ENCODE measurements at places on chromosomes 11 and 22.

GRCh38 chr11:113504586-113504985 is 29.4 kb upstream of the DRD2 start:
- DNase-seq: no peak

DNA sequence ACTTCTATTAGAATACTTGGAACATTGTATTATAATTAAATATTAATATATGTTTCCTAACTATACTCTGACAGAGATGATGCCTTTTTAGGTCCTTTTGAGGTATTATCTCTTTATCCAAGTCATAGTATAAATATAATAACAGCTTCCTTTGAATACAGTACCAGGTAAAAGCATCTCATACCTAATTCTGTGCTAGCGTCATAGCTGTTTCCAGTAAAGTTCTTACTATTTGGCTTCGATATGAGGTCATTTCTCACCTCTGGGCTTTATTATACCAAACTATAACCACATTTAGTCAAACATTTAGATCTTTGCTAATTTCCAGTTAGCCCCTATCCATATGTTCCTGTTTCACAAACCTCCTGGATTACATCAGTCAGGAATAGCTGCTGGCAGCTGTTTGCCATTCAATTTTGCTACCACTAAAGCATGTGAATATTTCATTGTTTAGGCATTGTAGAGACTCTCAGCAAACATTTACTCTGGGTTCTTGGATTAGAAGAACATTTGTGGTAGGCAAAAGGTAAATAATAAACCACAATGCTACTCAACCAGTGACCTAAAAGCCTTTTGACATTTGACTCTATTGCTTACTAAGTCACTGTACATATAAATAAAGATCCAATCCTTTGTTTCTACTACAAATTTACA is 255.1 kb downstream of the TTC28 start:
- no peak for DNase-seq

DNA sequence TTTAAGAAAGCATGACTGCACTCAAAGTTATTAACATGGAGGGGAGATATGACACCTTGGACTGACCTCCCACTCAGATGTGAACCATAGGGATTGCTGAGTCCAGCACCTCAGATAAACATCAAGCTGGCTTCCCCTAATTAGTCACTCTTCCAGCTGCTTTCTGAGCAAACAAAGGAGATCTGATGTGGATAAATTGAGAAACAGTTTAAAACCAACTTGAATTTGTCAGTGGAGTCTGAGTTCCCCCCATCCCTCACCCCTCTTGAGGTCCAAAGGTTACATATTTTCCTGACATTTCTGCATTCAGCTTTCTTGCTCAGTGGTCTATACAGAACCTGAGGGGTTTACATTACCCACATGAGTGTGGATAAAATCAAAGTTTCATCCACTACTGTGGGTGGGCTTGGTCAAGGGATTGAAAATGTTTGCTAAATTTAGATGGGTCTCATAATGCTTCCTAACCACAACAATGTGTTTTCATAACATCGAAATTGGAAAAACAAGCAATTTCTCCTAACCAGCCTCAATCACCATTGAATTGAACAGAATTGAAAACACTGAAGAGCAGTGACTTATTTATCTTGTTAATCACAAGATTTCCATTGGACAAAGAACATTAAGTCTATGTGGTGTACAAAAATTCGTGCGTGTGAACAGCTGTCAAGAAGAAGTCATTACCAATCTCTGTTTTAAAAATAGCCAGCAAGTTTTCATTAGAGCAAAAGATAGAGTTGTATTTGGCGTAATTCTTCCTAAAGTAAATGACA is 292.3 kb downstream of the METTL15 start:
- no peak for DNase-seq

DNA sequence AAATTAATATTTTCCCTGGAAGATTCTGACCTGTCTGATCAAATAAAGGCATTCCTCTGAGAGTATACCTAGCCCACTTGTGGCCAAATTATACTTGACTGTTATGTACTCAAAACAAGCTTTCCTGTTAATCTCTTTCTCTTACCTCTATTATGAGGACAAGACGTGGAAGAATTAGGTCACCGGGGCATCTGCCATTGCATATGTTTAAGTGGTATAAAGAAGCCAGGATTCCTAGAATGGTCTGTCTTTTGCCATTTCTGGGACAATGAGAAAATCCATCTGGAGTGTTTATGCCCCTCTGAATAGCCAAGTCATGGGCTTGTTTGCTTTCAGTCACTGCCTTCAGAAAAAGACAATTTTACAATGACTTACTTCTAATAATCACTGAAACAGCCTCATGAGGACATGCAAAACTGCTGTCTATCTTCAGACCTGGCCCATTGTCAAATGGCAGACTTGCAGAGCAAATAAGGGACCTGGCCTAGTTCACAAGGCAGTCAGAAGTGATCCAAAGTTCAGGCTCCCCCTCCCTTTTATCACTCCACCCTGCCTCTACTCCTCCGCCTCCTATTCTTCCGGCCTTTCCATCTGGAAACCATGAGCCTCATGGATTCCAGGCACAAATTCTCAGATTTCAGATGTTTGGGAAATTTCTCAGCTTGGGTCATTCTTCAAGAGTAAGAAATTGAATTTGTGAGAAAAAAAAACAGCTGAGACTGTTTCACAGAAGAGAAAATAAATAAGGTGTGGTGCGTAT is 128.1 kb upstream of the LDLRAD3 start:
- no peak for DNase-seq

GRCh38 chr11:67410369-67410831 is 5.1 kb upstream of the CARNS1 start:
- no peak for DNase-seq

GRCh38 chr11:91967691-91968045 is 256.9 kb upstream of the FAT3 start:
- no peak for DNase-seq

GRCh38 chr22:27455526-27455925 is 346.0 kb downstream of the MN1 start:
- DNase-seq: no peak

- DNase-seq: no peak
These were observed 44.1 kb downstream of the RSF1 start for GRCh38 chr11:77776455-77776854.

DNA sequence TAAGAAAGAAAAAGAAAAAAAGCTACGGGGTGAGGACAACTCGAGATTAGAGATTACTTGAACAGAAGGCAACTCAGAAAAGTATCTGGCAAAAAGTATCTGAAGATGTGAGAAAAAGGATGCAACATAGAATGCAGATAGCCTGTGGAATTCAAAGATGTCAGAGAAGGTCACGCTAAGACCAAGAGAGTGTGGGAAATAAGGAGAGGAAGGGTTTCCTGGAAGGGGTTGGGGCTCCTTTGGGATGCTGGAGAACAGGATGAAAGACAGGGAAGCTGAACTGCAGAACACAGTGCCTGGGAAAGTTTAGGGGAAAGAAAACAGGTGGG is 1.2 kb downstream of the GUCY1A2 start:
- no peak for DNase-seq

DNA sequence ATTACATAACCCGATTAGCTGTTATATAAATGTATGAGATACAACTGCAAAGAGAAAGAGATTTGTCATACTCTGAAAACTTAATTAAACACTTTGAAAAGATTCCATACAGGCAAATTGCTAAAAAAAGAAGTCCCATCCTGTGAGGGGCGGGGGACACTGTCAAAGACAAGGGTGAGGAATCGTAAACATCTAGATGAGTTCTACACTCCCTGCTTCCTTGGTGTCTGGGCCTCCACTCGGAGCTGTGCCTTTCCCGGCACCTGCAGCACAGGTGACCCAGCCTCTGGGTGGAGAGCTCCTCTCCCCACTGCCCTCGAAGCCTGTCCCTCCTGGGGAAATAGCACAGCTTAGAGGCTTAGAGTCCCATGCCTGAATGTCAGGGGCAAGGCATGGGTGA is 69.2 kb upstream of the CRYBB3 start:
- DNase-seq: no peak

DNA sequence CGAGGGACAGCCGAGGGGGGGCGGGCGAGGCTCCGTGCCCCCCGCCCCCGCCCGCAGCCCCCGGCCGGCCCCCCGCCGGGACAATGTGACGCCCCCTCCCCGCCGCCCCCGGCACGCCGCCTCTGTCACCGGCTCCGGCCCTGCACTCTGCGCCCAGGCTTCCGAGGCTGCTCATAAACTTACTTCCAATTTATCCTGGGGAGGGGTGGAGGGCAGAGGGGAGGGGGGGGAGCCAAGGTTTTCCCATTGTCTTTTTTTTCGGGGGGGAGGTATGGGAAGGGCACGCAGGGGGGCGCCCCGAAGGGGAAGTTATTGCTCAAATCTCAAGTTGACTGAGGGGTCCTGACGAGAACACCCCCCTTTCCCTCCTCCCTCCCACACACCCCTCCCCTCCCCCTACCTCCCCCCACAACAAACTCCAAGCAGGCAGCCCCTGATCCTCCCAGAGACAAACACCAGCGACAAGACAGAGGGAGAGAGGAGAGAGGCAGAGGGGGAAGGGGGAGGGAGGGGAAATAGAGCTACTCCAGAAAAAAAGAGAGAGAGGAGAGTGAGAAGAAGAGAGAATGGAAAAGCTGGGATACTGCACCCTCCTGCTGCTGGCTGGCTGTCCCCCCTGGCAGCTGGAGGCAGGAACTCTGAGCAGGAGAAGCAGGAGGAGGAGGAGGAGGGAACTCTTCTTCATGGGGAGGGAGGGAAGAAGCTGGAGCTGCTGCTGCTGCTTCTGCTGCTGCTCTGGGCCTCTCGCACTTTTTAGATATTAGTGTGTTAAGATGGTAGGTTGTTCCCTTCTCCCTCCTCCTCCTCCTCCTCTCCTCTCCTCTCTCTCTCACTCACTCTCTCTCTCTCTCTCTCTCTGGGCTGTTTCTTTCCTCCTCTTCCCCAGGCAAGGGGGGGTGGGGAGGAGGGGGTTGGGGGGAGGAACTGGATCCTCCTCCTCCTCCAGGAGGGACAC is 631 bp downstream of the PHF21A start:
- DNase-seq: peak; percentile 13

DNA sequence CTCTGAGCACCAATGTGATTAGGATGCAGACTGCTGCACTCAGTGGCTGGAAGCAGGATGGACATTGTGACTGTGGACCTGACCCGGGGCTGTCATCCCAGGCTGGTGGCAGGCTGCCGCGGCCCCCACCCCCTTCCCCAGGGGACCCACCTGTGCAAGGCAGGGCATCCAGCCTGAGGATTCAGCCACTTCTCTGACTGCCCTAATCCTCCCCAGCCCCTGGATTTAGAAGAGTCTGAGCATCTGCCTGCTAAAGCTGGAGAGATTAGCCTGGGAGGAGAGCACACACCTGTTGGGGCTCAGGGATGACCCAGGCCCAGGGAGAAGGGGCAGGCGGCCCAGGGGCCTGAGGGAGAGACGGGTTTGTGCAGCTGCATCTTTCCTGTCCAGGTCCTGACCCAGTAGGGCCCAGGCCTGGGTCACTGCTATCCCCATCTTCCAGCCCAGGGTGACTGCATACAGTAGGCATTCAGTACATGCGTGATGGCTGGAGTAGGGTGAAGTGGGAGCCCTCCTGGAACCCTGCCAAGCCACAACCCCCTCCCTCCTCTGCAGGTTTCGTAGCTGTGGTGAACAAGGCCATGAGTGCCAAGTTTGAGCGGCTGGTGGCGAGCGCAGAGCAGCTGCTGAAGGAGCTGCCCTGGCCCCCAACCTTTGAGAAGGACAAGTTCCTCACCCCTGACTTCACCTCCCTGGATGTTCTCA is 12.1 kb downstream of the DPP3 start:
- DNase-seq: no peak

DNA sequence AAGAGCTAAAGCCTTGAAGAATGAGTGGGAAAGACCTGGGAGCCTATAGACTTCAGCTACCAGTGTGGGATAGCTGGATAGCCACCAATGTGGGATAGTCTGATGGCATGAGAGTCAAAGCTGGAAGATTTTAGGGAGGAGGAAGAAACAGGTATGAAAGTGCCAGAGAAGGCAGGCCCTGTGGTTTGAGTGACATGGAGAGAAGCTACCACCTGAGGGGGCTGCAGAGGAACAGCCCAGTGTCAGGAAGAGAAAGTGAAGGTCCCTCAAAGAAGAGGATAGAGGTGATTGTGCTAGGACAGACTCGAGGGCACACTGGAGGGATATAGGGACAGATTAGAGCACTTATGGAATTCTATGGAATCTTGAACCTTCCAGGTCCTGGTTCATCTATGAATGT is 23.1 kb upstream of the PAX6 start:
- DNase-seq: no peak

- DNase-seq: no peak
These were observed 18.3 kb upstream of the MICAL3 start for GRCh38 chr22:18042685-18043084.

- peak; percentile 58 for DNase-seq
These were observed 109.6 kb downstream of the RRAS2 start for GRCh38 chr11:14249121-14249963.

GRCh38 chr22:47154621-47155081 is 392.2 kb downstream of the TBC1D22A start:
- no peak for DNase-seq

DNA sequence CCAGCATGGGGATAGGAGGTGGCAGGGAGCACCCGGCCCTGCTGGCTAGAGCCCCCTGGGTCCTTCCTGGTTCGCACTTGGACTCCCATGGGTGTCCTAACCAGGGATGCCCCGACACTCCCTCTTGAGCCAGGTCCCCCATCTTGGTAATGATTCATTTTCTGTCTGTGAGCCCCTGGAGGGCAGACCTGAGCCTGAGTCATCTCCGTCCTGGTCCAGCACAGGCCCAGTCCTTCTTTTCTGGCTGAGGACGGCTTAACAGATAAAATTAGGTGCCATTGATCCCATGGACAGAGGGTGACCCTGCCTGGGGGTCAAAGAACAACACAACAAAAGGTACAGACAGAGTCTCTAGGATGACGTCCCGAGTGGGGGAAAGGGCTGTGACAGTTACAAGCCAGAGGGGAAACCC is 3.5 kb downstream of the RHOD start:
- DNase-seq: no peak

- no peak for DNase-seq
These were observed 471.2 kb downstream of the BRD1 start for GRCh38 chr22:49356428-49356827.

GRCh38 chr11:37026741-37027140 is 428.7 kb upstream of the RAG2 start:
- DNase-seq: no peak

DNA sequence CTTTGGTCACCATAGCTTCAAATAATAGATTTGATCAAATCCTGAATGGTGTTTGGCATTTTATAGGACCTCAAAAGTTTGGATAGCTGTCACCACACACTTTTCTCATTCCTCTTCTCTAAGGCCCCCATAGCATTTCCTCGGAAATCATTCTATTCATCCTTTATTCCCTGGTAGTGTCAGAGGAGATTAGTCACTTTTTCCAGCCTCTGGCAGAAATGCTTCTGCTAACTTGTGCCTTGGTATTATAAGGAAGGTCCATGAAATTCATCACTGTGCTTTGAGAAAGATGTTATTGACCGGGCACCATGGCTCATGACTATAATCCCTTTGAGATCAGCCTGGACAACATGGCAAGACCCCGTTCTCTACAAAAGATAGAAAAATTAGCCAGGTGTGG is 19.7 kb upstream of the NUP160 start:
- no peak for DNase-seq

- DNase-seq: no peak
These were observed 39.6 kb upstream of the HORMAD2 start for GRCh38 chr22:30040499-30041260.

DNA sequence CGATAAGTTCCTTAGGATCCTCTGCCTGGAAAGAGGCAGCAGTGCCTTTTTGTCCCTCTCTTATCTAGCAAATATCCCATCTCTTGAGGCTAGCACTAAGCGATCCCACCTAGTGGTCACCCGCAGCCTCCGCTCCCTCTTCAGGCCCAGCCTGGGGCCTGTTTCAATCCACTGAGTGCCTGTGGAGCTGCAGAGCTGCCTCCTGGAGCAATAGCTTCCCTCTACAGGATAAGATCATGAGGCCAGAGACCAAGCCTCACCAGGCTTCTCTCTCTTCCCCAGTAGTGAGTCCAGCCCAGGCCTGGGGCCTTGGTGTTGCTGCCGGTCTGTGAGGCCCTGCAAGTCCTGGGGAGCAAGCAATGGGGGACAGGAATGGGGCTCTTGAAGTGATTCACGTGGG is 65.8 kb downstream of the SLC22A12 start:
- DNase-seq: no peak

Measured in activated CD4-positive, alpha-beta T cell treated with anti-CD3 and anti-CD28 coated beads, Interleukin-2, amount 50 U/mL, for 24 hours (primary cell).